ENCODE measurements at places on chromosomes 11 and 22. TPM values are rescaled to one million over a fixed set of nuclear protein-coding genes. Genes with fewer than 3 reads are reported as not detected.

RIC8A gene
- 69.8 TPM for polyA plus RNA-seq

POU2AF3 gene
- 2.9 TPM for polyA plus RNA-seq

OSM gene
- polyA plus RNA-seq, result 0.26 TPM

GRCh38 chr11:82937554-82937953 lies 36.0 kb downstream of the DDIAS start:
- DNase-seq, result no peak

PTS gene
- polyA plus RNA-seq, result 19.4 TPM

GRCh38 chr11:60777572-60777971 lies 7.6 kb upstream of the MS4A10 start:
- no peak for DNase-seq

DNA sequence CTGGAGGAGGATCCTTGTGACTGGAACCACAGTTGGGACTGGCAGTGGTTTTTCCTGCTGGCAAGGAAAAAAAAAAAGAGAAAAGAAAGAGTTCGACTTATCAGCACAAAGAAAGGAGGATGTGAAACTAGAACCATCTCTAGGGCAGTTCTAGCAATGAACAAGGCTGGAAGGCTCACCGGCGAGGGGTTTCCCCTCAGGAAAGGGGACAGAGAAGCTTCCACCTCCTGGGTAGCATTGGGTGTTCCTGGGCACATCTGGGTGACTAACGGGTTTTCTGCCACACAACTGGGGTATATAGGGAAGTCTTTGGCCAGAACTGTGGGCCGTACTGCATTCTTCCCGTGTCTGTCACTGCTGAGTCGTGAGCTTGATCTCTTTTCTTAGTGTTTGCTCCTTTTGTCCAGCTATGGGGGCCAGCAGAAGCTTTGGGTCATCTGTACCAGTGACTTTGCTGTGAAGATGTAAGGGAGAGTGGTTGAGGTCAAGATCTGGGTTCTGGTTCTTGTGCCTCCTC lies 109.4 kb upstream of the OR4B1 start:
- no peak for DNase-seq

MRGPRF gene
- polyA plus RNA-seq, result 16.7 TPM

GRCh38 chr11:83521647-83522596 lies 235.8 kb upstream of the CCDC90B start:
- DNase-seq, result no peak

GRCh38 chr11:36564376-36565030 lies 3.3 kb upstream of the RAG1 start:
- peak; percentile 85 for DNase-seq

SLC7A4 gene
- polyA plus RNA-seq, result 0.50 TPM

Measured in muscle of back (tissue), 13 donors.